Stimulated activated CD8-positive, alpha-beta memory T cell treated with anti-CD3 and anti-CD28 coated beads, Interleukin-15, amount 100 ng/mL, for 24 hours (primary cell): ENCODE measurements at places on chromosomes 5 and 9.

DNA sequence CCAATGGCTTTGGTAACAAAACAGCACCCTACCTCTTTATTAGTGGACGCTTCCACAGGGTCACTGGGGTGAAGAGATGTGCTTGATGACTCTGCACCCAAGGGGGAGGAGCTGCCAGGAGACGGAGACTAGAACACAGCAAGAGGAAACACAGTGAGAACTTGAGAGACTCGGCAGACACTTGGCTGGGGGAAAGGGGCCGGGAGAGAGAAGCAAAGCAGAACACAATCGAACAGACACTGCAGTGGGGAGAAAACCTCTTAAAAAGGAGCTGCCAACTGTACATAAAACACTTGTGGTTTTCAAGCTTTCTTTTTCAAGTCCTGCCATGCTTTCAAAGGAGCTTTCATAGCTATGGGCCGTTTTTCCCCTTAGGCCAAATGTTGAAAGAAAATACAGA lies 151.0 kb downstream of the ENTREP1 start:
- DNase-seq = no peak

- DNase-seq = no peak
Observed at GRCh38 chr9:130665029-130665430, 636 bp downstream of the PRDM12 start.

GRCh38 chr9:97474372-97474925 lies 27.0 kb upstream of the TMOD1 start:
- DNase-seq = no peak

GRCh38 chr5:145960848-145961600 lies 24.6 kb downstream of the SH3RF2 start:
- no peak for DNase-seq

- DNase-seq = no peak
Observed at GRCh38 chr5:8767746-8768145, 778.1 kb downstream of the SEMA5A start.

DNA sequence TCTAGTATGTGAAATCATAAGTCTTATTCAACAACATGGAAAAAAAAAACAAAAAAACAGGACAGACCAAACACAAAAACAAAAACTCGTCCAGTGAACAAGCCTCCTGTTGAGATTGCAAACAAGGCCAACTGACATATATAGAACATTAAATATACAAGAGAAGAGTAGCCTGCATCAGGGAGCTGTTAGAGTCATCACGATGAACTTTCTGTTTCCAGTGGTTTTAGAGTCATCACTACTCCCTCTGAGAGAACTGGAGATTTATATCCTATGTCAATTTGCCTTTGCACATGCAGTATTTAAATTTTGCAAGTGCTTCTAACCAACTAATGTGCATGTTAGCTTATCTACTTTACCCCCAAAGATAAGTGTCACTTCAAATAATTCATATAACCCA lies 9.9 kb downstream of the SNCAIP start:
- no peak for DNase-seq

- DNase-seq = no peak
Observed at GRCh38 chr5:109997161-109997560, 307.4 kb downstream of the MAN2A1 start.

DNA sequence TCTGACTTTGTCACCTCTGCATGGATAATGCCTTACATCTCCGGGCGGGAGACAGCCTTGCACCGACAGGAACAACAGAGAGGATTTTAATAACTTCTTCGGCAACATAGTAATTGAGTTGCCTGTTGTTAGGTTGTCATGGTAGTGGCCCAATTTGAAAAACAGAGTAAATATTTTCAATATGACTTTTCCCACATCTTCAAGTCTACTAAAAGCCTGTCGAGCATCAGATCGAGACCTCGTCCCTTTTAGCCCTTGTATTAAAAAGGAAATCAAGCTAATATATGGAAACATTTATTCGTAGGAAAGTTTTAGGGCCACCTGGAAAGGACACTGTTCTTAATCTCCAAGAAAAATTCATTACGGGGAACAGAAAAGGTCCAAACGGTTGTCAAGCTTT lies 70.8 kb upstream of the FCN2 start:
- no peak for DNase-seq

- DNase-seq = no peak
Observed at GRCh38 chr5:66851306-66851705, 255.1 kb downstream of the MAST4 start.
